ENCODE measurements at places on chromosomes 2 and 18.

GRCh38 chr2:237894396-237894979, 35.1 kb downstream of the RAMP1 start:
- no peak for DNase-seq

GRCh38 chr18:55275039-55275901, 312.7 kb downstream of the TCF4 start:
- no peak for DNase-seq

- DNase-seq: no peak
Measured at GRCh38 chr2:95531254-95531771, 46.8 kb upstream of the TRIM43B start.

GRCh38 chr2:235066895-235067294, 115.1 kb downstream of the SH3BP4 start:
- DNase-seq: no peak

GRCh38 chr18:29309366-29309765, 1132.4 kb upstream of the CDH2 start:
- DNase-seq: no peak
